RKO (cell line): ENCODE measurements at places on chromosomes 2 and 18.
A peak's percentile ranks its signal among the peaks of the same experiment; 100 is the strongest.

GRCh38 chr2:159199761-159200465 is 86.6 kb downstream of the WDSUB1 start:
- no peak for DNase-seq

GRCh38 chr2:183088061-183088460 is 9.5 kb downstream of the DUSP19 start:
- no peak for DNase-seq

DNA sequence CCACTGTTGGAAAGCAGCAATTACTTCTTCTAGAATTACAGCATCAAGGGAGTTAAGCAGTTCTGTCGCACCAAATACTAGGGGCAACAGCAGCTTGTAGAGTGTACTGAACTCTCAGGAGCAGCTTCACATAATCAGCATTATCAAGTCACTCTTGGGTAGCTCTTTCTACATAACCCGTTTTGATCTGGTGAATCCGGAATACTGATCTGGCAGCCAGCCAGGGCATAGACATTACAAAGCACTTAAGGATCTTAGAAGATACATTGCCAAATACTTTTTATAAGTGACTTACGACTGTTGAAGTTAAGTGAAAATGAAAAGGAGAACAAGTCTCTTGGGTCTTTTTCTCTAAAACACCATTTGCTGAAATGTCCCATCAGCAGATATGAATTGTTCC is 73.2 kb upstream of the NETO1 start:
- no peak for DNase-seq

- no peak for DNase-seq
Measured at GRCh38 chr2:219905640-219906039, 278.2 kb downstream of the SLC4A3 start.

GRCh38 chr2:77746780-77747179 is 224.6 kb upstream of the LRRTM4 start:
- no peak for DNase-seq

- DNase-seq, result no peak
Measured at GRCh38 chr2:148634749-148635148, 9.8 kb upstream of the EPC2 start.

DNA sequence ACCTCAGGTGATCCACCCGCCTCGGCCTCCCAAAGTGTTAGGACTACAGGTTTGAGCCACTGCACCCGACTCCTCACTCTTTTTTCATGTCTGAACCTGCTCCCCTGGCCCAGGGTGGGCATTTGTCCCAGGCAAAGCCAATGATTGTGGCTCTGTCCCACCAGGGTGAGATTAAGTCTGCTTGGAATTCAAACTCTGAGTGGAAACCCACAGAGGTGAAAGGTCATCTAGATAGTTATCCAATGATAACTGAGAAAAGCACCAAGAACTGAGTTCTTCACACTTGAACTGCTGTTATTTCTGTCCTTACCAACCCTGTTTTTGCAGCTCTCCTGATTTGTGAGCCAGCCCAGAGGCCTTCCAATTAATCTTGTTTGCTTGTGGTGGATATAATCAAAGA is 62.4 kb upstream of the ACVR1 start:
- DNase-seq, result no peak

DNA sequence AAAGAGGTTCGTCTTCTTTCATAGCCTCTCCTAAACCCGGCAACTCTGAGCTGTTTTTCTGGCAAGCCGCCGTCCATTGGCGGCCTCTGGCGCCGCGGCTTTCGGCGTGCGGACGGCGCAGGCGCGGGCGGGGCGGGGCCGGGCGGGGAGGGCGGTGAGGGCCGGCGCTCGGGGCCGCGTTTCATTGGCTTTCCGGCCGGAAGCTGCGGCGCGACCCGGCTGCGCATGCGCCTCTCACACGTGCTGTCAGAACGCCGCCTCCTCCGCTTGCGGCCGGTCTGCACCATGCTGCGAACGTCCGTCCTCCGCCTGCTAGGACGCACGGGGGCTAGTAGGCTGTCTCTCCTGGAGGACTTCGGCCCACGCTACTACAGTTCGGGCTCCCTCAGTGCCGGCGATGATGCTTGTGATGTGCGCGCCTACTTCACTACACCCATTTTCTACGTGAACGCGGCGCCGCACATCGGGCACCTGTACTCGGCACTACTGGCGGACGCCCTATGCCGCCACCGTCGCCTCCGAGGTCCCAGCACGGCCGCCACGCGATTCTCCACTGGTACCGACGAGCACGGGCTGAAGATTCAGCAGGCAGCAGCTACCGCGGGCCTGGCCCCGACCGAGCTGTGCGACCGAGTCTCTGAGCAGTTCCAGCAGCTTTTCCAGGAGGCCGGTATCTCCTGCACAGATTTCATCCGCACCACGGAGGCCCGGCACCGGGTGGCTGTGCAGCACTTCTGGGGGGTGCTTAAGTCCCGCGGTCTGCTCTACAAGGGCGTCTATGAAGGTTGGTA is at the start of gene MARS2:
MARS2 (plus strand) TSS at position 249 of the 791 bp plus-strand sequence; CDS start at position 286, 37 bp downstream.
- DNase-seq, result peak; percentile 96

DNA sequence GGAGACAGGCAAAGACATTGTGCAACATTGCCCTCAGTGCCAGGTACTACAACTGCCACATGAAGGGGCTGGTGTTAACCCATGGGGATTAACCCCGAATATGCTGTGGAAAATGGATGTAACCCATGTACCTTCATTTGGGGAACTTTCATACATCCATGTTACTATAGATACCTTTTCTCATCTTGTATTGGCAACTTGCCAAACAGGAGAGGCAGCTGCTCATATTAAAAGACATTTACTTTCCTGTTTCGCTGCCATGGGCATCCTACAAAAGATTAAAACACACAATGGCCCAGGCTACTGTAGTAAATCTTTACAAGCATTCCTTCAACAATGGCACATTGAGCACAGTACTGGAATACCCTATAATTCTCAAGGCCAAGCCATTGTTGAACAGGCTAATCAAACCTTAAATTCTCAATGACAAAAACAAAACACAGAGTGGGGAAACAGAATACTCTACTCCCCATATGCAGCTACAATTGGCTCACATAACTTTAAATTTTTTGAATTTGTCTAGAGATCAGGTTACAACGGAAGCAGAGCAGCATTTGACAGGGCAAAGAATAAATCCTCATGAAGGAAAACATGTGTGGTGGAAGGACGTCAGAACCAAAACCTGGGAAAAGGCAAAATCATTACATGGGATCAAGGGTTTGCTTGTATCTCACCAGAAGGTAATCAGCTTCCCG is 1723.5 kb upstream of the LRRTM1 start:
- no peak for DNase-seq

- no peak for DNase-seq
Measured at GRCh38 chr2:63926815-63927214, 85.1 kb downstream of the UGP2 start.

GRCh38 chr18:60259052-60259681 is 113.4 kb downstream of the MC4R start:
- peak; percentile 2 for DNase-seq

DNA sequence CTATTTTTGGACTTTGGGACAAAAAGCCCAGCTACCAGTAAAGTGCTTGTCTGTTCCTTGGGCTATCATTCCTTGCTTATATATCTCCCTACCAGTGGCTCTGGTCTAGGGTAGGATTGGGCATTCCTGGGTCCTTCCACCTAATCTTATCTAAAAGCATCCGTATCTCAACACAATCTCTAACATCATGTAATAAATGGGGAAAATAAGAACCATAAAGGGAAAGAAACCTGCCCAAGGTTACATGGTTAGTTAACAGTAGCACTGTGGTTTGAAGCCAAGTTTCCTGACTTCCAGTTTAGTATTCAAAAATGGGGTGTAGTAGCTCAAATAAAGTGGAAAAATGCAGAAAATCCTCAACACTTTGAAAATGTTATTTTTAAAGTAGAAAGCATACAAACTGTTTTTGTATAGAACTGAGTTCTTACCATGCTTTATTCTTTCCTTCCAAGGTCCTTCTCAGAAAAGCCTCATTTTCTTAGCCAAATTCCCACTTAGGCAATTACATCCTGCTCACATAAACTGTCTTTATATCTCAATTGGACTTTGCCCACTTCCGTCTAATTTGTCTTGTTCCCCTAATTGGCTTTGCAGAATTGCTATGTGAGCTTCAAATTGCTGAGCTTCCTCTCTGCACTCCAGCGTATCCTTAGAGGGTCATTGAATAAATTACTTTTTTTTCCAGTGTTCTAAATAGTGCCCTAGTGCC is 273.1 kb upstream of the UBE2E3 start:
- DNase-seq, result no peak

- no peak for DNase-seq
Measured at GRCh38 chr2:197248623-197249022, 62.0 kb downstream of the ANKRD44 start.

- no peak for DNase-seq
Measured at GRCh38 chr2:138727956-138728355, 52.2 kb downstream of the NXPH2 start.

DNA sequence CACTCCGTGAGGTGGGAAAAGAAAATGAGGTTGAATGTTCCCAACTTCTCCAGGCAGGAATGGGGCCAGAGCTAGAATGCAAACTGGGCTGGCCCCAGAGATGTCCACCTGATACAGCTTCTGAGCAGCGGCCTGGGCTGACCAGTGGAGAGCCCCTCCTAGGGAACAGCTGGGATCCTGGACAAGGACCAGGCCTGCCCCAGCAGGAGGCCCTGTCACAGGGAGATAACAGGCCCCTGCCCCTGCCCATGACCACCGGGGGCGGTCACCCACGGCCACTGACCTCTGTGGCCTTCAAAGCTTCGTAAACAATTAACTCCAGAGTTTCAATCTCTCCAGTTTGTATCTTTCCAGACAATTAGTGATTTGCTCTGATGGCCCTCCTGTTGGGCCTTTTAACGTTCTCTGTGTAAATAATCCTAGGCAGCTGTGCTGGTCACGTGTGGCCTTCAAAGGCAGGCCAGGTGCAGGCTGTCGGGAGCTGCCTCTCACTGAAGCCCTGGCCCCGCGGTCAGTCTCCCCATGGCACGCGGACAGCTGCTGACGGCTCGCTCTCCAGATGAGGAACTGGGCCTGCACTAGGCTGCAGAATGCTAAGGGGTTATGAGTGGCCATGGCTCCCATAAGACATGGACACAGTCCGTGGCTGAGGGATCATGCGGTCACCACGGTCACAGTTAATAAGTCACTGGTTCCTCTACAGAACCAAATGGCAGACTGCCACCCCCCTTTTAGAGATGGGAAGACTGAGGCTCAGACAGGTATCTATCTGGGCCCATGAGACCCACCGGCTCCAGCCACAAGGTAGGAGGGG is 9.2 kb downstream of the HS6ST1 start:
- DNase-seq, result no peak

GRCh38 chr2:229445501-229446211 is 174.6 kb upstream of the PID1 start:
- no peak for DNase-seq

- DNase-seq, result no peak
Measured at GRCh38 chr2:67015681-67016080, 381.5 kb upstream of the ETAA1 start.

DNA sequence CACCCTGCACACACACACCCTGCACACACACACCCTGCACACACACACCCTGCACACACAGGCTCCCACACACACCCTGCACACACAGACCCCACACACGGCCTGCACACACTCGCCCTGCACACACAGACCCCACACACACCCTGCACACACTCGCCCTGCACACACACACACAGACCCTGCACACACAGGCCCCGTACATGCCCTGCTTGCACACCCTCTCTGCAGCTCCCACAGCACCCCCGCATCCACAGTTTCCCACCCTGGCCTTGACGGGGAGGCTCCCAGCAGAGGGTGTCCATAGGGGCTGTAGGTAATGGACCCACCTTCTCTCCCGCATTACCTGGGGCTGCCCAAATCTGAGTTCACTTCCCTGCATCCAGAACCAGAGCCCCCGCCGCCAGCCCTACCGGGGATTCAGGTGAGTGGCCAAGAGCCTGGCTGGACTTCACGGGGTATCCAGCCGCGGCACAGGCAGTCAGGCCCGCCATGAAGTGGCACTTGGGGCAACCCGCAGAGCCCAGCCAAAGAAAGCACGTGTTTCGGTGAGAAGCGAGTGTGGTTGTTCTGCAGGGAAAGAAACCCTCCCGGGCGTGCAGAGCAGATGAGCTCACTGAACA is 88.6 kb upstream of the GPC1 start:
- no peak for DNase-seq

- DNase-seq, result no peak
Measured at GRCh38 chr18:79403723-79404566, 8.2 kb downstream of the NFATC1 start.

DNA sequence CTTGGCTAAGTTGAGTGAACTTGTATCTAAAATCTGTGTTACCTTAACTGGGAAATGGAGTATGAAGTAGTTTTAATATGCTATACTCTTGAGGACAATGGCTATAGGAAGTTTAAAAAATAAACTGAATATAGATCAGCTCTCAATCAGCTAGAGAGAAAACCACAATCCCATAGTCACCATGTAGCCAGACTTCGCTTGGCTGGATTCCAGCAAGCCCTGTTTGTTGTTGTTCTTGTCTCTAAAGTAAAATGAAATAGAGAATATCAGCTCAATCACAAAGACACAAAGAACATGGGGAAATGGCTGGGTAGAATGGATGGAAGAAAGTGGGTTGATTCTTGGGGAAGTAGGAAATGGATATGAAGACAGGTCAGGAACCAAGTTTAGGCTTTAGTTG is 234.9 kb downstream of the PHLPP1 start:
- DNase-seq, result no peak

DNA sequence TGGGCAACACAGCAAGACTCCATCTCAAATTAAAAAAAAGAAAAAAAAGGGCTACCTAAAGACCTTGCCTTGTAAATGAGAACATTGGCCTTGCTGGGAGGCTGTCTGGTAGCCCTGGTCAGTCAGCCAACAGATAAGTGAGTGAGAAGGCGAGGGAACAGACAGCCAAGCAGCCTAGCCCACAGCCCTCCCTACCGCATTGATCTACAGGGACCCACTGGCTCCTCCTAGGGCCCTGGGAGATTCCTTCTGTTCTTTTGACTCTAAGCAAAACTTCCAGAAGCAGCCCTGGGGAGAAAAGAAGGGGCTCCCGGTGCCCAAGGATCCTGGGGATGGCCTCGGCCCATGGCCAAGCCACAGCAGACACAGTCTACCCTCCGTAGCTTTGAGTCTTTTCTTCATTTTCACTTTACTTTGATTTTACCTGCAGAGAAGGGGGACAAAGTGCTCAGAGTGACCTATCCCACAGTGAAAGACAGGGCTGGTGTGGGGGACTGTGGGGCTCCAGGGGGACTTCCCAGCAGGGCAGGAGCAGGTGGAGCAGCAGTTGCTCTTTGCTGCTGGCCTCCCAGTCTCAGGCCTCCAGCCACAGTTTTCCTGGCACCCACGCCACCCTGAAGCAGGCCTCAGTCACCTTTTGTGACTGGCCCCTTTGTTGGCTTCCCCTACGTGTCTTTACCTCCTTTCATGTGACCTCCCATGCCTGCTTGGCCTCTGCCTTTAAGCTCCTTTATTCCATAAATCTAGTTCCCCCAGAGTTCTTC is 5.1 kb downstream of the CEP68 start:
- no peak for DNase-seq
